Activated naive CD4-positive, alpha-beta T cell treated with Interleukin-2 at 50 U/mL for 16 hours (primary cell): ENCODE measurements at places on chromosomes 16 and 17.
A peak's percentile ranks its signal among the peaks of the same experiment; 100 is the strongest.

DNA sequence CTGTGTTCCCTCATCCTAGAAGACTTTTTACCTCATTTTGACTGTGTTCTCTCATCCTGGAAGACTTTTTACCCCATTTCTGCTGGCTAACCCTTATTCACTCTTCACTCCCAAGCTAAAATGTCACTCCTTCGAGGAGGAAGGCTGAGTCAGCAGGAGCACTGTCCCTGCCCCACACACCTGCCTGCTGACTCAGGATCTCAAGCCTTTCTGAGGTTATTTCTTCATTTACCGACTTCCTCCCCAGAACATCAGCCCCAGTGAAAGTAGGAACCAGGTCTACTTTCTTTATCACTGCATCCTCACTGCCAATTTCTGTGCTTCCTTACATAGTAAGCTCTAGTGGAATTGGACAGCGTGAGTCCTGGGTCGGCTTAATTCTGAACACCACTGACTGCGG, 220.6 kb downstream of the HS3ST4 start:
- no peak for DNase-seq

GRCh38 chr16:2019921-2020831, 591 bp downstream of the NPW start:
- DNase-seq: no peak

DNA sequence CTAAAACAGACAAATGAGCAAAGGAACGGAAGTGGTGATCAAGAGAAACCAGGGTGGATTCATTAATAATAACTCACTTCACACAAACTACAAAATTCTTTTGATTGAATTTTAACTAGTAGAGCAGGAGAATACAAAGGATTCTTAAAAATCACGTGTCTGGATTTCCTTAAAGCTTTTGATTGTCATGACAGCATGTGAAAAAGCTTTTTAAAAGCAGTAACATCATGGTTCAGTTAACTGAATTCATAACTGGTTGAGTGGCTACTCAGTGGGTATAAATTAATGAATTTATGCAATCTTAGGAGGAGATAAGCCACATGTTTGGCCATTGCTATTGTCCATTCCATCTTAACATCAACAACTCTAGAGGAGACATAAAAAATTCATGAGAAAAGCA, 333.2 kb downstream of the SLC39A11 start:
- DNase-seq: no peak

GRCh38 chr16:12245921-12246720, 269.6 kb downstream of the SNX29 start:
- DNase-seq: no peak

GRCh38 chr17:14790521-14790920, 474.6 kb downstream of the PMP22 start:
- DNase-seq: no peak

- no peak for DNase-seq
These were observed 14.6 kb downstream of the KRT39 start for GRCh38 chr17:40952154-40952553.

GRCh38 chr16:85392756-85393673, 220.1 kb upstream of the GSE1 start:
- no peak for DNase-seq

DNA sequence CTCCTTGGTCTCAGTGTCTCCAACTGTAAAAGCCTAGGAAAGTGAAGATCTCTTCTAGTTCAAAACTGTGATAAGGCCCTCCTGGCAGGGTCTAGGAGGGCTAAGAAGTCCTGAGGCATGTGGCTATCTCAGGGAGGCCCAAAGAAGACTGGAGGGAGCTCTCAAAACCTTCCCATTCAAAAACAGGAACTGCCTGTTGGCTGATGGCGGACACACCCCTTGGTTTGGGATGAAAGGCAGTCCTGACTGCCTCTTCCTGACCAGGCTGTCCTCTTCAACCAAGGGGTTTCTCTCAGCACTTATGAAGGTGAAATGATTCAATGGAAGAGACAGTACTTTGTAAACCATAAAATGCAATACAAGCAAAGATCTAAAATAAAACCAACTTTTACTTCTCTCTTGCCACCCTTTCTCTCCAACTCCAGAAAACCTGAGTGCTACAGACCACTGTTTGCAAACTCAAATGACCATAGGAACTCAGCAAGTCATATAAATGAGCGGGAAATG, 4.7 kb downstream of the ZNF764 start:
- no peak for DNase-seq

- DNase-seq: no peak
These were observed 587 bp downstream of the MMP2 start for GRCh38 chr16:55479430-55480140.

DNA sequence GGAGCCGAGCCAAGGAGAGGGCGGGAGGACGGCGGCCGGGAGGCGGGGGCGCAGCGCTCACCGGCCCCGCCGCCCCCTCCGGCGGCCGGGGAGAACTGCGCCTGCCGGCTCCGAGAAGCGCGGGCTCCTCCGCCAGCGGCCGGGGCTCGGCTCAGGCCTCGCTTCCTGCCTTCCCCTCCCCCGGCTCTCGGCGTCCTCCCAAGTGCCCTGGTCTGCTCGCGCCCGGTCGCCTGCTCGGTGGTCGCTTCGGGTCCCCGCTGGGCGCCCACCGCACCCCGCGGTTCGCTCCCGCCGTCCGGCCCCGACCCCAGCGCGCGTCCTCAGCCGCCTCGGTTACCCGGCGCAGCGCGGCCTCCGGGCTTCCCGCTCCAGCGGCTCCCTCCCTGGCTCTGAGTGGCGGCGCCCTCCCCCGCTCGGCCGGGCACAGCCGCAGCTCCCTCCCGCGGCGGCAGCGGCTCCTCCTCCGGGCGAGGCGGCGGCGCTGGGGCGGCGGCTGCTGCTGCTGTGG, 313 bp downstream of the UBTF start:
- DNase-seq: peak; percentile 73

GRCh38 chr16:6864671-6865070, 468.0 kb upstream of the RBFOX1 start:
- DNase-seq: no peak

GRCh38 chr17:44788139-44788538, 29.4 kb downstream of the ADAM11 start:
- DNase-seq: no peak

DNA sequence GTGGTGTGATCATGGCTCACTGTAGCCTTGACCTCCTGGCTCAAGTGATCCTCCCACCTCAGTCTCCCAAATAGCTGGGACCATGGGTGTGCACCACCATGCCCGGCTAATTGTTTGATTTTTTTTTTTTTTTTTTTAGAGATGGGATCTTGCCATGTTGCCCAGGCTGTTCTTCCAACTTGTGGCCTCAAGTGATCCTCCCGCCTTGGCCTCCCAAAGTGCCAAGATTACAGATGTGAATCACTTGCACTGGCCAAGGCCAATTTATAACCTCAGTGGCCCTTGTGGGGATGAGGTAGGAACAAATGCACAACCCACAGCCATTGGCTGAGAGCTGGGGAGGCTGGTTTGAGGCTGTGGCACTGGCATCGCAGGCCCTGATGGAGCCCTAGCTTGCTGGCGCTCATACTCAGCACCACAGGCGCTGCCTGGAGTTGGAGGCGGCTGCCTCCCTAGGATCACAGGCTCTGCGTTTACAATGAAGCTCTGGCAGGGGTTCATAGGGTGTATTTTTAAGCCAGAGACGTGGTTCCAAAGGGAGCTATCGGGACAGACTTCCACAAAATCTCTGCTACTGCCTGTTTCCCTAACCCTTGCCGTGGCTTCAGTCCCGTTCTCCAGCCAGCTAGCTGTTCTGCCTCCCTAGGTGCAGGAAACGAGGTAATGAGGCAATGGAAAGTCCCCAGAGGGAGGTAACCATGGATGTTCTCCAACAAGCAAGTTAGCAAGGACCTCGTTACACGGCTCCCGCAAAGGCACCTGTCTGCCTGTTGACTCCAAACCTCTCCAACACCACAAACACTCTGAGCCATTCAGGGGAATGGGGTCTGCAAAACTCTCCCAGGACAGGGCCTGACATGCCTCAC, 2.9 kb downstream of the ABCA3 start:
- DNase-seq: no peak

- DNase-seq: no peak
These were observed 406.5 kb upstream of the MON1B start for GRCh38 chr16:76784530-76784929.

DNA sequence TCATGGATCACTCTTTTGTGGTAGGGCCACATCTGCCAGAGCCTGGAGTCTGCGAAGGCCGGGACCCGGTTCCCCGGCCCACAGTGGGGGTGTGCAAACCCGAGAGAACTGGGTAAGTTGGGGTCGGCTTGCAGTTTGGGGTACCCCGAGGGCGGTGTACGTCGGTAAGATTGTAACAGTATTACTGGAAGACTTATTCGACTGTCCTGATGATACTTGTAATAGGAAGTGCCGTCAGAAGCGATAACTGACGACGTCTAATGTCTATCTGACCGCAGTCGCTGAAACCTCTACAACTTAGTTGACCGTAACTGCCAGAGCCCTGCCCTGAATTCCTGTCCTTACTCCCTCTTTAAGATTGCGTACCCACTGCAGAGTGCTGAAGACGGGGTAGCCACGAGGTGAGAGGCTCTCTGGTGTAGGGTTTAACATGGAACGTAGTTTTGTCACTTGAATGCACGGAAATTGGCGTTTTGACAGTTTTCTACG, 24.0 kb downstream of the TRPV2 start:
- DNase-seq: peak; percentile 30

GRCh38 chr16:31127182-31127581, 8.3 kb downstream of the PRSS8 start:
- no peak for DNase-seq

DNA sequence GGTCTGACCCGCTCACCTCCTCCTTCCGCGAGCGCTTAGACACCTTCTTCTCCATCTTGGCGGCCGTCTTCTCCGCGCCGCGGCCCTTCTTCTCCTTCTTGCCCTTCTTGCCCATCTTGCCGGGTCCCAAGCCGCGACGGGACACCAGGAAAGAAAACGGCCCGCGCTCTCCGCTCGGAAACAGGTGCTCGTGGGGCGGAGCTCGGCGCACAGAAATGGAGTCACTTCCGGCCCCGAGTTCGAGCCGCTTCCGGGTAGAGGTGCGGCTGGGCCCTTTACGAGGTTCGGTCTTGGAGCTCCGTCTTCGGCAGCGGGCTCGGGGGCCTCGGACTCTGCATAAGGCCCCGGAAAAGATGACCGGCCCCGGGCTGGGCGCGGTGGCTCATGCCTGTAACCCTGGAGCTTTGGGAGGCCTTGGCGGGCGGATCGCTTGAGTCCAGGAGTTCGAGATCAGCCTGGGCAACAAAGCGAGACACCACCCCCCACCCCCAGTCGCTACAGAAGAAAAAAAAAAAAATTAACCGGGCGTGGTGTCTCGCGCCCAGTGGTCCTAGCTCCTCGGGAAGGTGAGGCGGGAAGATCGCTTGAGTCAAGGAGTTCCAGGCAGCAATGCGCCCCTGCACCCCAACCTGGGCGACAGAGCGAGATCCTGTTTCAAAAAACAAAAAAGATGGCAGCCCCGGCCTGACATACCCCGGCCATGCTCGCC, at the start of gene KLHDC4:
Gene KLHDC4 (minus strand): TSS at position 211 of the 709 bp plus-strand sequence. CDS start 96 bp downstream, at position 115.
- DNase-seq: peak; percentile 92

- DNase-seq: no peak
These were observed 4.0 kb downstream of the TMEM170A start for GRCh38 chr16:75460446-75460845.

DNA sequence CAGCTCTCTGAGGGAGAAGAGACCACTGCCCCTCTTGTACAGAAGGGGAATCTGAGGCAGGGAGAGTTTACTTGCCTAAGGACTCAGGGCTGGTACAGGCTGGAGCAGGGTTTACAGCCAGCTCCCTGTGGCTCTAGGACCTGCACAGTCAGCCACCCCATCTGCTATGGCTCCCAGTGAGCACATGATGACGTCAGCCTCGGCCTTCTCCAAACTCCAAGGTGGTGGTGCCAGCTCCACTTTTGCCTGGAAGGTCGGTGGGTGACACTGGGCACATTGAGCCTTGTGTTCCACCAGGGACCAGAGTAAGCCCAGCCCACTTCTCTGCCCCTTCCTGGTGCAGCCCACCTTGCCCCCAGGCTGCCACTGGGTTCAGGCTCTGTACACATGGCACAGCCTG, 202.2 kb downstream of the ENGASE start:
- DNase-seq: no peak
